ENCODE measurements at places on chromosomes 1 and 21. TPM values are rescaled to one million over a fixed set of nuclear protein-coding genes. Genes with fewer than 3 reads are reported as not detected.

C8A gene
- total RNA-seq: not detected

RXFP4 gene
- not detected for total RNA-seq

HEYL gene
- total RNA-seq: not detected

ELAPOR1 gene
- total RNA-seq: 5.7 TPM

DYNLT4 gene
- total RNA-seq: 0.49 TPM

LEFTY1 gene
- total RNA-seq: not detected

ODF2L gene
- total RNA-seq: 53.1 TPM

OR2G6 gene
- not detected for total RNA-seq

MAEL gene
- not detected for total RNA-seq

TCP10L gene
- 0.95 TPM for total RNA-seq

LCE1E gene
- total RNA-seq: not detected
